Fibroblast of skin of right biceps (primary cell): ENCODE measurements at places on chromosomes 5 and 9.

- DNase-seq = peak; percentile 48
Observed at GRCh38 chr9:17881371-17881770, 302.5 kb downstream of the SH3GL2 start.

GRCh38 chr5:170200876-170201275 is 31.9 kb upstream of the C5orf58 start:
- no peak for DNase-seq

- DNase-seq = no peak
Observed at GRCh38 chr9:89448381-89448780, 49.5 kb downstream of the SEMA4D start.

DNA sequence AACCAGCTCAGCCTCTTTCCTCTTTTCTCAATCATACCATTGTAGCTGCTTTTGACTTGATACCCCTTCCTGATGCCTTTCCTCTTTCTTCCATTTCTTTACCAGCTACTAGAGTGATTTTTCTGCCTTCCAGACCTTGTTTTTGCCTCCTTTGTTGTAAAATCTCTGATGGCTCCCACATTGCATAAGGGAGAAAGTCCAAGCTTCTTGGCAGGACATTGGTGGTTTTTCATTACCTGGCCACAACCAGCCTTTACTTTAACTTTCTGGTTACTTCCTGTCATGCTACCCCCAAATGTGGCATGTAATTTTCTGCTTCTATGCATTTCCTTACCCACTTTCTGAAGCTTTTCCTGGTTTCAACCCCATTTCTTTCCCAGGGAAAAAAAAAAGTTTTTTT is 452.5 kb downstream of the TMEM38B start:
- DNase-seq = no peak

DNA sequence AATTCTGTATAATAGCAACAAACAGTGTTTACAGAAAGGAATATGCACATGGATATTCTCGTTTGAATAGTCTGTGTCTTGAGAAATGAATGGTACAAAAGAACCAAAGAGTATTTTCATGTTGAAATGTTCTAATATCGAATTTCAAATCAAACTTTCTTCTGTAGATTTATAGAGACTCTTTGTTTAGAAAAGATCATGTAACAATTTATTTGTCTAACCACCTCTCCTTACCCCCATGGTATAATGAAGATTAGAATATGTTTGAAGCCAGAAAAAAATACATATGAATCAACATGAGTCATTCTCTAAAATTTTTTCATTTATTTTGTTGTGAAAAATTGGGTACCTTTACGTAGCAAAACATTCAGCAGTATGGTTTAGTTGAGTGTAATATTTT is 285.6 kb downstream of the PRR16 start:
- no peak for DNase-seq

GRCh38 chr5:94057217-94057616 is 315.8 kb upstream of the POU5F2 start:
- no peak for DNase-seq

DNA sequence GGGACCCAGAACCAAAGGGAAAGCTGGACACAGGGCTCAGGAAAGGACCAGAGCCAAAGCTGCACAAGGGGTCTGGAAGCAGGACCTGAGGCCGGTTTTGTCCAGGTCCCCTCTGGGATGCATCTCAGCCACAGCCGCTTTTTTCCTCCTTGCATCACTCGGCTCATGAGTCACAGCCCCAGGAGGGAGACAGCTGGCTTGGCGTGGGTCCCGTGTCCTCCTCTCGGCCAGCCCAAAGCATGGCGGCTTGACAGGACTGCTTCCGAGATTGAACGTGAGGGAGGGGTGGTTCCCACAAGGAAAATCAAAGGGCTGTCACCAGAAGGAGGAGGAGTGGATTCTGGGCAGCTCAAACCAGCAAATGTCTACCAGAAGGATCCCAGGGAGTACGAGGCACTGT is 56.7 kb upstream of the CPLX2 start:
- DNase-seq = peak; percentile 79

- no peak for DNase-seq
Observed at GRCh38 chr9:134742822-134743535, 101.4 kb downstream of the COL5A1 start.

GRCh38 chr5:162107591-162107990 is 40.0 kb downstream of the GABRG2 start:
- DNase-seq = no peak

GRCh38 chr5:168879929-168880328 is 300.8 kb upstream of the PANK3 start:
- peak; percentile 55 for DNase-seq

GRCh38 chr9:121676926-121677325 is 25.5 kb downstream of the DAB2IP start:
- DNase-seq = peak; percentile 43

DNA sequence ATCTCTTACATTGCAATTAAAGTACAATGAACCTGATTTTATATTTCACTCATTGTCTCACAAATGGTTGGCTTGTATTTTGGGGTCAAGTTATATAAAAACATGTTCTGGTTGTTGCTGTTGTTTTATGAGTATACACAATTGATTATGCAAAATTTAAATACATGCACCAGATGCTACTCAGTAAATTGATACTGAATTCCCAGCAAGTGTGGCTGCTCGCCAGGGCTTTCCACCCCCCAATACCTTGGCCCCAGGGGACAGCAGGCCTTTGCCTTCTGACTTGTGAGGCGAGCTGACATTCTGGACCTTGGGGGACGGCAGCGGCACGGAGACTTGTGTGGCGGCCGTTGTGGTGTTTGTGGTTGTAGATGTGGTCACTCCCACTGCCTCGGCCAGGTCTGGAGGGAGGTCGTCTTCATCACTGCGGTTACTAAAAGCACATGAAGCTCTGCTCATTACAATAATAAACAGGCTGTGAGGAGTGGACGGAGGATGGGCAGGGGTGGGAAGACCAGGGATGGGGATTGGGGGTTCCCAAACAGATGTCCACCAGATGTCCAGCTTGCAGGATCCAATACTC is 27.0 kb upstream of the FRRS1L start:
- DNase-seq = peak; percentile 4

- DNase-seq = peak; percentile 15
Observed at GRCh38 chr9:18023332-18023731, 444.5 kb downstream of the SH3GL2 start.

GRCh38 chr5:173925449-173926071 is 37.4 kb downstream of the CPEB4 start:
- DNase-seq = peak; percentile 25

- no peak for DNase-seq
Observed at GRCh38 chr5:7762267-7762666, 88.7 kb downstream of the CFAP90 start.

GRCh38 chr9:111429175-111429574 is 55.0 kb downstream of the ECPAS start:
- no peak for DNase-seq

GRCh38 chr5:176803943-176804498 is 6.3 kb upstream of the UNC5A start:
- no peak for DNase-seq

GRCh38 chr9:34070606-34071324 is 22.1 kb upstream of the UBAP2 start:
- DNase-seq = no peak

- DNase-seq = no peak
Observed at GRCh38 chr5:133756756-133757155, 144.4 kb upstream of the FSTL4 start.
